ENCODE measurements at places on chromosomes 4 and X.

GRCh38 chr4:177079327-177079726 lies 230.3 kb upstream of the NEIL3 start:
- no peak for DNase-seq

- DNase-seq = no peak
Observed at GRCh38 chrX:8914681-8915080, 113.5 kb upstream of the FAM9A start.

GRCh38 chrX:25112156-25112555 lies 96.4 kb upstream of the ARX start:
- DNase-seq = no peak

DNA sequence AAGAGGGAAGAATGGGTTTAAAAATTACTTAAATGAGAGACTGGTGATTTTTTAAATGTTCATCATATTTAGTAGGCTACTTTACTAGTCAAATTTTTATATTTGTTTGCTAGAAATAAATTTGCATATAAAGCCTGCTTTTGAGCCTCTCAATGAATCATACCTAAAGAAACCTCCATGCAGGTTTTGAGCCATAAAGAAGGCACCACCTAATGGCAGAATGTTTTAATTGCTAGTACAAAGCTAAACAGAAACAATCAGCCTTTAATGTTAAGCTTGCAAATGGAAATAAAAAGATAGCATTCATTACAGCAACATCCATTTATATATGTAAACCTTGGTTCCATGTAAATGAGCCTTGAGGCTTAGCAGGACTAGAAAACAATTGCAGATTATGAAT lies 989.7 kb downstream of the CCSER1 start:
- DNase-seq = no peak

- no peak for DNase-seq
Observed at GRCh38 chrX:11424903-11425674, 131.9 kb downstream of the AMELX start.

DNA sequence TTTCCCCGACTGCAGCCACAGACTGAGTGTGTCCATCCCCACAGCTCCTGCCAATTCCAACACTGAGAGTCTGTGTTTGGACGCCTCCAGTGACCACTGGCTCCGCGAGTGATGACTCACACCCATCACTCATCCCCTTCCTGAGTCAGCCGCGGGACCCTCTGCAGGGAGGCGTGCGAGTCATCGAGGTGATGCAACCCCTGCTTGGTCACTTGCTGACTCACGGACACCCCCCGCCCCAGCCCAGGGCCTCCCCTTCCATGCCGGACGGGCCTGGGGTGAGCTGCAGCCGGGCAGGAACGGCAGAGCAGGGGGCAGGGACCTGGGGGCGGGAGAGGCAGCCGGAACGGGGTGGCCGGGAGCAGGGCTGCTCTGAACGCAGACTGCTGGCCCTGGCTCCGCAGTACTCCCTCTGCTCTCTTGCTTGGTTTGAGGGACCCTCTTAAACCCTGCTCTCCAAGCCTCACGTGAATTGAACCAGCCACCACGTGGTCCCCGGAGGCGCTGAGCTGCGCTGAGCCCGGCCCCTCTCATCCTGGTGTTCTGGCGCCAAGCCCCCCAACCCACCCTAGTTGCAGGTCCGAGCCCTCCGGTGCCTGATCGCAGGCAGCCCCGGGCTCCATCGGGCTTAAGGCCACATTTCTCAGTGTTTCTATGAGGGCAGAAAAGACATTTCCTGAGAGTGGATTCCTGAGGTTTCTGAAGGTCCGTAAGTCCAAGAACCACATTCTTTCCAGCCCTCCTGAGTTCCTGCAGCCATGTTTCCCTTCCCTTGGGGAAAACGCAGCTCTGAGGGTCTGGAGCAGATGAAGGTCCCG lies 32.4 kb downstream of the FGFRL1 start:
- no peak for DNase-seq

GRCh38 chr4:12492730-12493393 lies 991.3 kb downstream of the RAB28 start:
- no peak for DNase-seq

- DNase-seq = no peak
Observed at GRCh38 chr4:180694875-180695274, 1548.3 kb upstream of the TENM3 start.

GRCh38 chrX:11867610-11868345 lies 109.7 kb downstream of the MSL3 start:
- DNase-seq = no peak

DNA sequence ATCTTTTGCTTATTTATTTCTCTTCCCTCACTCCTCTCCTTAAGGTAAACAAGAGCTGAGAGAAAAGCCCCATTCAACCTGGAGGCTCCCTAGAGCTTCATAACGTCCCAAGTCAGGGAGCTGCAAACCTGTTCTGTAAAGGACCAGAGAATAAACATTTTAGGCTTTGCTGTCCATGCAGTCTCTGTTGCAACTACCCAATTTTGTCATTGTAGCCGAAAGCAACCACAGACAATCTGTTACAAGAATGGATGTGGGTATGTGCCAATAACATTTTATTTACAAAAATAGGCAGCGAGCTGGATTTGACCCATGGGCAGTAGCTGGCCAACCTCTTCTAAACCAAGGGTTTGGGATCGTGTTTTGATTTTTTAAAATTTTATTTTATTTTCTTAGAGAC lies 71.3 kb upstream of the TBL1X start:
- DNase-seq = no peak

DNA sequence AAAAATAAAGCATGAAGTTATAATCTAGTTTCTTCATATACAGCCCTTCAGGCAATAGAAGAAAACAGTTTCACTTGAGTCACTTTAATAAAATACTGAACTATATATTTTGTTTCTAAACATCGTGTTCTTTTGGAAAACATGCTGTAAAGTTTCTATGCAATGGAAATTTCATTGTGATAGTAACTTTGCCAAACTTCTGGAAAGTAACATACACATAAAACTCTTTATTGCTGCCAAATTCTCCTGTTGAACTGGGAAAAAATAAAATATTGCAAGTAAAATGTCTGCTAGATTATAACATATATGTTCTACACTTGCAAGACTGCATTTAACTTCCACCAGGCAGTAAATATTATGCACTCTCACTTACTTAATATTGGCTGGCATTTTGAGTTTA lies 635.4 kb downstream of the SPRY1 start:
- DNase-seq = no peak

- no peak for DNase-seq
Observed at GRCh38 chrX:39758791-39759525, 338.8 kb downstream of the BCOR start.

DNA sequence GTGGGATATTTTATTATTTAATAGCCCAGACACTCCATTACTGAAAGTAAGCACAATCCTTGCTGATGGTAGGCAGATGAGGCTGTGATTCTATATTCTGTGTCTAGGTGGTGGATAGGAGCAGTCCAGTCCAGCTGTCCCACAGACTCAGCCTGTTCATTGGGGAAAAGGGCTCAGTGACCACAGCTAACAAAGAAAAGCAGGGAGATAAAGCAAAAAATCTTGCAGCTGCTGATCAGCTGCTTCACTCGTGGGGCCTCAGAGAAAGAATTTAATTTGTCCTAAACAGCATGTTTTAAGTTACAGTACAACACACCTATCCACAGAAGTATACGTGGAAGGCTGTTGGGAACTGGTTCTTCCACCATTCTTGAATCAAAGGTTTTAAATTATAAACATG lies 40.7 kb upstream of the ANK2 start:
- no peak for DNase-seq

Data from cerebellar nuclear complex (tissue), 1 donor.